ENCODE measurements at places on chromosomes 5 and 9.
A peak's percentile ranks its signal among the peaks of the same experiment; 100 is the strongest.

DNA sequence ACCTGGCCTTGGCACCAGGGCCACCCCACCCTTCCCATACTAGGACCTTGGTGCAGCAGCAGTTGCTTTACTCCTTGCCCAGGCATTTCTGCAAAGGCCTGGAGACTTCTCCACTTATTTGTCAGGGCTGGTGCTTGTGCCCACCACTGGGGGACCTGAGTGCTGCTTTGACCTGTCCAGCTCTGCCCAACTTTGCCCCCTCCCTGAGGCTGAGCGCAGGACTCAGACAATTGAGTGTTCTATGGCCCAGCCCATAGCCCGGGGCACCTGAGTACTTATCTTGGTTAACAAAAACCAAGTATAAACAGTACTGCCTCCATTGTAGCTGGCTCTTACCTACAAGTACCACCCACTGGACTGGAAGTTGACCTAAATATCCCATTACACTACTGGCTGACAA lies 406.1 kb upstream of the CHD1 start:
- no peak for DNase-seq

- no peak for DNase-seq
Observed at GRCh38 chr9:133375116-133375723, 640 bp downstream of the SURF4 start.

- no peak for DNase-seq
Observed at GRCh38 chr5:14405267-14405666, 176.3 kb upstream of the OTULINL start.

GRCh38 chr5:103901885-103902284 lies 339.3 kb upstream of the NUDT12 start:
- DNase-seq = no peak

GRCh38 chr5:61055434-61056006 lies 106.7 kb downstream of the SMIM15 start:
- peak; percentile 2 for DNase-seq

DNA sequence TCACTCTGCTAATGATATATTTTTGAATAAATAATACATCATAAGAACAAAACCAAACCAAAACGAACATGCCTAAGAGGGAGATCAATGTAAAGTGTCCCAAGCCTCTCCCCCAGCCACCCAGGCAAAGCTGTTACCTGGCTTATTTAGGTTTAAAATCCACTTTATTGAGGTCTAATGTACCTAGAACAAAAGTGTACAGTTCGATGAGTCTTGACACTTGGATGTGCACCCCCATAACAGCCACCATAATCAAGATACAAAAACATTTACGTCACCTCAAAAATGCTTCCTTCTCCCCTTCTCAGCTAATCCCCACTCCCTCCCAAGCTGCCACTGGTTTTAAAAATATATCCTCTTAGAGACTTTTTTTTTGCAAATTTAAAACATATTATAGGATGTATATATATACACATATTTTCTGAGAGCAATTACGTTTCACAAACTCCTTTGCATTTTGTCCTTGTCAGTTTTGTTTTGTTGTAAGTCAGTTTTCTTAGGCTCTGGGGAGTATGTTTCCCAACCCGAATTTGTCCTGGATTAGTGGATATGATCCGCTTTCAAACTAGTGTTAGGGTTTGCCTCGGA lies 8.3 kb upstream of the NKX2-5 start:
- DNase-seq = no peak

DNA sequence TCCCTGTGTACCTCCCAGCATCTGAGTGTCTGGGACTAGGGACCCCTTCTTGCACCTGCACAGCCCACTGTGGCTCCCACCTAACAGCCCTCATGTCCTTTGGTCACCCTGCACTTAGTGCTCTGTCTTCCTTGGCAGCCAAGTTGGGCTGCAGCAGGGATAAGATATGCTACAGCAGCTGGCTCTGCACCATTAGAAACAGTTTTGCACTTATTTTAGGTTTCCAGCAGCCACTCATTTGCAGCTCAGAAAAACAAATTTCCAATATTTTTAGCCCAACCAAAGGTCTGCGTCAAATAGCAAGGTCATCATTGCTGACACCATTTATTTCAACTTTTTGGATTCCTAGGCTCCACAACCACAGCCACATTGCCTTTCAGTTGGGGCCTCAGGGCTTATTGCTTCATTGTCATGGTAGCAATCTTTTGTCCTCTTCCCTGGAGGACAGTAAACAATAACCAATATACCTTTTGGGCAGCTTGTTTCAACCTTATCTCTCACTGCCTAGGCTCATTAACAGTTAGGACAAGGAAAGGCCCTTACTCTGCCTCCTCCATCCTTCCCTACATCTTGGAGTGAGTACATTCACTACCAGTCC lies 263.9 kb downstream of the COX7C start:
- DNase-seq = no peak

Measured in NCI-H1092 (cell line).